ENCODE measurements at places on chromosomes 2 and 18. TPM values are rescaled to one million over a fixed set of nuclear protein-coding genes. Genes with fewer than 3 reads are reported as not detected.

The CMPK2 gene
- polyA plus RNA-seq, result 2.7 TPM

The EVX2 gene
- not detected for polyA plus RNA-seq

The ZSWIM2 gene
- polyA plus RNA-seq, result not detected

The PAX8 gene
- 0.05 TPM for polyA plus RNA-seq

The TNP1 gene
- not detected for polyA plus RNA-seq

The SEPTIN10 gene
- 27.9 TPM for polyA plus RNA-seq

DNA sequence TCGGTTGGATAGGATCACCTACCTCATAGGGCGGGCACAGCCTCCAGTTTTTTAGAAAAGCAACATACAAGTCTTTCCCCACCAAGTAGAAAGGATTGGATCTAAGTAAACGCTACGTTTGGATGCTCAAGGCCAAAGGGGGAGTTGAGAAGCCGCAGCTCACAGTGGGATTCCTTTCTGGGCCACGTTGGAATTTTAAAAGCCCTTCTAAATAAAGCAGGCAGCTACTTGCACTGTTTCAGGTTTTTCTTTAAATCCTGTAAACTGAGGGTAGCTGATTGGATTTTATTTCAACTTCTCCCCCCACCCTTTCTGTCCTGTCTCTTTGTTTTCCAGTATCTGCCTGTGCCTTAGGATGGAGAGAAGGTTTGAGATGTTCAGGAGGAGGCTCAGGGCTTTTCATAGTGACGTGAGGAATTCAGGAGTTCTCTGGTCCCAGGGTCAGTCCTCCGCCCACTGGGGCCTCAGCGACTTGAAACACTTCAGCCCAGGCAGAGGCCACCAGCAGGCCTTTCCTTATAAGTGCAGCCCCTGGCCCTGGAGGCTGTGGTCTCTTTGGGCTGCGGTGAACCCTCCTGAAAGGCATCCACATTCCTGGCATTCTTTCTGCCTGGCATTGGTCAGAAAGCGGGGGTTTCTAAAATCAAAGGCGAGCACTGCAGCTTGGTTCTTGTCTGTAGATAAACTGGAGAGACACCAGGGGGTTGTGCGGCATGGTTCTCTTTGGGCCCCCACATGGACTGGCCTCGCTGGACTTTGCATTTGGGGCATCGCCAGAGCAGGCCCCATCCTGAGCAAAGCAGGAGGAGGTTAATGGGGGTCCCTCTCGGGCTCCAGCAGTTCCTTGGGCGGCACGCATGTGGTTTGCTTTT is 44.5 kb downstream of the SH3BP4 start:
- DNase-seq, result no peak

GRCh38 chr2:68127358-68128242 is 30.1 kb upstream of the PNO1 start:
- DNase-seq, result no peak

DNA sequence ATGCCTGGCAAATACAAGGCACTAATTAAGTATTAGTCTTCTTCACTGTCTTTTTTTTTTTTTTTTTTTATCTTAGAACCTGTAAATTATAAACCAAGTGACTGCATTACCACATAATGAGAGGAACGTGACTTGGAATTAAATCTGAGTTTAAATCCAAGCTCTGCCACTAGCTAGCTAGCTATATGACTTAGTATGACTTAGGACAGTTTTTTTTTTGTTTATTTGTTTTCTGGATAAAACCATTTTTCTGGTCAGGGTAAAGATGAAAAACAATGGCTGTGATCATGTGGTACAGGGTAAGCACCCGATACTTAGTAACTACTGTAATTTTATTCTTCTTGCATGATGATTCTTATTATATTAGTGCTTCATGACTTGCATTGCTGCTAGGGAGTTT is 191.8 kb upstream of the LRRTM1 start:
- no peak for DNase-seq

DNA sequence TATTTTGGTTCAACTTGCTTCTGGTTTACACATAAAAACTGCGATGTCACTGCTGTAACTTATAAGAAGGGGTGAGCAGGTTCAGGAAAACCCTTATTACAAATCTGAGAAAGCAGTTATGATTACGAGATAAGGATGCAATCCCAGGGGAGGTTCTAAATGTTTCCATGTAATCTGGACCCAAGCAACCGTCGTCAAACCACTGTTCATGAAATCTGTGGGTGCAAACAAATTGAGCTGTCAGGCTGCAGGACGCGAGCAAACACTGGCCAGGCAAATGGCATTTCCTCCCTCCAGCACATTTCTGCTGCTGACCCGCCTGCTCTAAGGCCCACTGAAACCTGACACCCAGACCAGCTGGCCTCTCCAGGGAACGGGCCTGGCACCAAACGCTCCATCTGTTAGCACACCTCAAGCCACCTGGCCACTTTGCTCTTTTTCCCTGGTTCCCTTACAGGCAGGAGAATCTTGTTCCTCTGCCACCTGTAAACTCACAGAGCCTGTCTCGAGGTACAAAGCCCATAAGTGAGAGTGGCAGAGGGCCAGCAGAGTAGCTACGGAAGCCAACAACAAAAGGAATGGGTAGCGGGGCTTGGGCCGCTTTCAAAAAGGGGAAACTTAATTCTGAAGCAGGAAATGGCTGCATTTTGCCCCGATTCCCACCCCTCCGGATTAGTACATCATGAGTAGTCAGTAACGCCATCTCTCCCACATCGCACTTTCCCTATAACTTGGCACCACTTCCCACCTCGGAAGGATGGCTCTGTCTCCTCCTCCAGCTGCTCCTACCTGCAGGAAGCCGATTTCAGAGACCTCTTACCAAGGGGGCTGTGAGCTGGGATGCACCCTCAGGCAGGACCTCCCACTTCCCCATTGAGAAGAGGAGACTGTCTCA is 26.5 kb downstream of the CRACDL start:
- DNase-seq, result no peak

DNA sequence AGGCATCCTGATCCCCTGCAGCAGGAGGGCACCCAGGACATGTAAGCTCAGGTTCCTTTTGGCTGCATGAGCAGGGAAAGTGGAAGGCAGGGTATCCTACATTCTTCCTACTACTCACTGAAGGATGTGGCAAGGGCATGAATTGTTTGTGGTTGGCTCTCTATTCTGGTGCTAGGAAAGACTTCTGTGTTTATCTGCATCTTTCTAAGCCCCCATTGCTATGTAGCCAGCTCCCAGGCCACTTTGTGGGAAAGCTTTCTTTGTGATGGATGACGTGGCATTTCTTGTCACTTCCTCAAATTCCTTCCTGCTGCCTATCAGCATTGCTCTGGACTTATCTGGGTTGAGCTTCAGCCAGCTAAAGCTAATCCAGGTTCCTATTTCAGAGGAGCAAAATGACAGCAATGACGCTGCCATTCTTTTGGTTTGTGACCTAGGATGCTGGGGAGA is 46.2 kb downstream of the MEIS1 start:
- DNase-seq, result no peak

GRCh38 chr2:31071741-31072140 is 66.5 kb downstream of the GALNT14 start:
- no peak for DNase-seq

GRCh38 chr2:178502751-178503150 is 22.5 kb downstream of the PLEKHA3 start:
- no peak for DNase-seq

DNA sequence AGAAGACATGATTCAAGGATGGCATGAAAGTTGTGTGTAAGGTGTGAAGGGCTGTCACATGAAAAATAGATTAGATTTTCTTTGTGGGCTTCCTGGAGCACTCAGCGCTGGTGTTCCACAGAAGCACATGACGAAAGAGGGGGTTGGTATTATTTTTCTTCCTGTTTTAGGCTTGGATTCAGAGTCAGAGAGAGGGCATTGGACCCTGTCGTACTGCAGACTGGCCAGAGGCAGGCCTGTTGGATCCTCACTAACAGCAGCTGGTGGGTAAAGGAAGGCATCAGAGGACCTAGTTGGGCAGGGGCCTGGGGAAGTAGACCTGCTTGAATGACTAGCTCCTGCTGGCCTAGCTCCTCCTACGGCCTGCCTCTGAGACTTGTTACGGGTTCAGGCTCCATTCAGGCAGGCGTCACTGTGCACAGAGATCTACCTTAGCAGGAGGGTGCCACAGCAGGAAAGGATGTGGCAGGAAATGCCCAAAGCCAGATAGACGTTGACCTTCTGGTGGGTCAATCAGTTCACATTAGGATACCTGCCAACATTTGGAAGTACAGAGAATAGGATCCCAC is 13.1 kb downstream of the CTLA4 start:
- no peak for DNase-seq

- DNase-seq, result no peak
Measured at GRCh38 chr2:142320067-142320466, 189.3 kb upstream of the LRP1B start.

Measured in right cardiac atrium (tissue), 5 donors.